ENCODE measurements at places on chromosomes 4 and X. TPM values are rescaled to one million over a fixed set of nuclear protein-coding genes. Genes with fewer than 3 reads are reported as not detected.

PAGE2 gene
- not detected for polyA plus RNA-seq

- no peak for DNase-seq
Measured at GRCh38 chr4:6918338-6918737, 8.7 kb downstream of the TBC1D14 start.

GRCh38 chrX:63349307-63349706, 1.8 kb downstream of the SPIN4 start:
- no peak for DNase-seq

BST1 gene
- 27.6 TPM for polyA plus RNA-seq

PPP2R2C gene
- not detected for polyA plus RNA-seq

DNA sequence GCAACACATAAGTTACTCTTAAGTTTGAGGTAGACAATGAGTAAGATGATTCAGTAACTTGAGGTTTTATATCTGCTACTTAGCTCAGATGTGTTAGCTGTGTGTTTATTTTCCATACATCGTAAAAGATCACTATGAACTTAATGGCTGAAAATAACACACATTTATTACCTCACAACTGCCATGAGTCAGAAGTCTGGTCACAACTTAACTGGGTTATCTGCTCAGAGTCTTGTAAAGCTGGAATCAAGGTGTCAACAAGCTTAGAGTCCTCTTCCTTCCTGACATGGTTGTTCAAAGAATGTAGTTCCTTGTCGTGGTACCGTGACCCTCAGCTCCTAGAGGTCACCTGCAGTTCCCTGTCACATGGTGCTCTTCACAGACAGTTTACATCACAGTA, 204.9 kb upstream of the MAGEB2 start:
- no peak for DNase-seq

DNA sequence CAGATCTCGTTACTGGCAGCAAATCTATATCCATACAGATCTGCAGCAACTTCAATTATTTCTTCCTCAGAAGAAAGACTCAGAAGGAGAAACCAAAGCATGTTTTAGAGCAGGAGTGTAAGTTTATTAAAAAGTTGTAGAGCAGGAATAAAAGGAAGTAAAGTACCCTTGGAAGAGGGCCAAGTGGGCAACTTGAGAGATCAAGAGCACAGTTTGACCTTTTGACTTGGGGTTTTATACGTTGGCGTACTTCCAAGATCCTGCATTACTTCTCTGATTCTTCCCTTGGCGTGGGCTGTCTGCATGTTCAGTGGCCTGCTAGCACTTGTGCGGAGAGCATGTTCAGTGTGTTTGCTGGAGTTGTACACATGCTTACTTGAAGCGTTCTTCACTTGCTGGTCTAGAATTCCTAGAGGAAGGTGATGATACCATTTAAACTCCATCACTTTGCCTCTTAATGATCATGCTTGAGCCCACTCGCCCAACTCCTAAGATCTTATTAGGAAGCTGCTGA, 1114.7 kb upstream of the PABPC4L start:
- DNase-seq: no peak

DNA sequence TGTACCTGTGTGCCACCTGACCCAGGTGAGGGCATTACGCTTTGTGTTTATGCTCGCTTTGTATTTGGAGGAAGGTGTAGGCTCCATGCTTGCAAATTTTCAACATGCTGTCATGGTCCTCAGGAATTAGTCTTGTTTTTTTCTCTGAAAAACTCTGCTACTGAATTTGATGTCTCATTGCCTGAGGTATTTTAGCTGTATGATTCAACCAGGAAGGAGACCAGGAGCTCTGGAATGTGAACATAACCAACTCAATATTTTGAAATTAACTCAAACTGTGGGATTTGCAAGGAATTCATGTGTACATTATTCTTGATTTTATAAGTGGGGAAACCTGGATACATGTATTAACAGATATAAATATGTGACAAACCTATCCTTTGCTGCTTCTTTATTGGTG, 134.1 kb downstream of the SLC4A4 start:
- DNase-seq: peak; percentile 65

GEMIN8 gene
- polyA plus RNA-seq: 19.7 TPM

DNA sequence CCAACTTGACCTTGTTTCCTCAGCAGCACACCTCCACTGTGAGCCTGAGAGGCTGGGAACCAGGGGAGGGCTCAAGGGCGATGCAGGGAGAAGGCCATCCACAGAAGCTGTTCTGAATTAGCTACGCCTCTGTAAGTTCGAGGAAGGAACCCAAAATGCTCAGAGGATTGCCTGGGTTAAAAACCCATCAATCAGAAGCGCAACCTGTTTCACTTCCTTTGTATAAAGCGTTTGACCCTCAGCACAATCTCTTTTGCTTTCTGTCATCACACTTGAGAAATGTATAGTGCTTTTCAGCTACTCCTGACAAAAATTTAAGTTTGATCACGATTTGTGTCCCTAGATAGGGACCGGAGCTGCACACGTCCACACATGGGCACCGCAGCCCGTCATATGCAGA, 48.0 kb upstream of the MAP3K15 start:
- no peak for DNase-seq

RBM46 gene
- polyA plus RNA-seq: not detected

DNA sequence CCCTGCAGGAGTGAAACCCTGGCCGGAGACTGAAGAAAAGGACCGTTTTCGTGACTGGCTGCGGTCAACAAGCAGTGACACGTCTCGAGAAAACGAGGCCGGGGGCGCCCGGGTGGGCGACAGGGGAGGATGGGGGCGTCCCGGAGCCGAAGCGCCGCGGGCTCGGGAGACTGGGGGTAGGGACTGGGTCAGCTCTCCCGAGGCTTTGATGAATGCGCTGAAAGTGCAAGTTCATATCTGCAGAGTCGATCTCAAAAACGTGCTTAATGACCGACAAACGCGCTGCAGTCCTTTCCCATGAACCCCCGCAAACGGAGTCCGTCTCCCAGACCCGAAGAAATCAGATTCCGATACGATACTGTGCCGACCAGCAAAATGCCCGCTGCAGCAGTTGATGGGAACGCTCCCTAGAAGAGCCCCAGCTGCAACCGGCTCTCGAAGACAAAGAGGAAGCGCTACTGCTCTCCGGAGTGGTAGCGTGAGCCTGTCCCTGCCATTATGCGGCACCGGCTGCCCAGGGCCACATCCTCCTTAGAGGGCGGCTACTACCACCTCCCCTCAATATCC, 806 bp upstream of the CD99L2 start:
- DNase-seq: no peak

DNA sequence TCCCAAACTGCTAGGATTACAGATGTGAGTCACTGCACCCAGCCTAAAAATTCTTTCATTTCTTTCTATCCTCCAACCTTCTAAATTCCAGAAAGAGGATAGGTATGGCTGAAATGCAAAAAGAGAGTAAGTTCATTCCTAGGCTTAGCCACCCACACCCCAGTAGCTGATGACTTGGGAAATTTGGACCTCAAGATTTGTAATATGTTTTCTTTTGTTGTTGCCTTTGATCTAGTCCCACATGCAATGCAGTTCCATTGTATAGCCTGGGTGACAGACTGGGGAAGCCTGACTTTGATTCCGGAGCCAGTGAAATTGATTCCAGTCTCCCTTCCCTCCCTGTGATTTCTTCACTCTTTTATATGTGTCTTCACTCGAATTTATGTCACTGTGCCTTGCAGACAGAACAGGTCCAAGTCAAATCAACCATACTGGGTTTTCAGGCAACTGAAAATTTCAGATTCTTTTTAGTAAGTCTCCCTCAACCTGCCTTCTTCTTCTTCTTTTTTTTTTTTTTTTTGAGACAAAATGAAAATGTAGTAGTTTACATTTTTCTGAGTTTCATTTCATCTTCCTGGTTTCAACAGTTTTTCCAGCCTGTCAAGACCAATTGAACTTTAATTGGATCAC, 176.2 kb upstream of the RBPJ start:
- no peak for DNase-seq

GRCh38 chr4:2938906-2939305, 24.3 kb downstream of the NOP14 start:
- no peak for DNase-seq

MCF2 gene
- polyA plus RNA-seq: 0.05 TPM

TMEM150C gene
- 0.11 TPM for polyA plus RNA-seq

SH2D1A gene
- polyA plus RNA-seq: not detected

GRCh38 chrX:133953078-133953477, 32.3 kb downstream of the GPC3 start:
- DNase-seq: no peak

- no peak for DNase-seq
Measured at GRCh38 chr4:145535202-145535601, 53.5 kb downstream of the SMAD1 start.

DNA sequence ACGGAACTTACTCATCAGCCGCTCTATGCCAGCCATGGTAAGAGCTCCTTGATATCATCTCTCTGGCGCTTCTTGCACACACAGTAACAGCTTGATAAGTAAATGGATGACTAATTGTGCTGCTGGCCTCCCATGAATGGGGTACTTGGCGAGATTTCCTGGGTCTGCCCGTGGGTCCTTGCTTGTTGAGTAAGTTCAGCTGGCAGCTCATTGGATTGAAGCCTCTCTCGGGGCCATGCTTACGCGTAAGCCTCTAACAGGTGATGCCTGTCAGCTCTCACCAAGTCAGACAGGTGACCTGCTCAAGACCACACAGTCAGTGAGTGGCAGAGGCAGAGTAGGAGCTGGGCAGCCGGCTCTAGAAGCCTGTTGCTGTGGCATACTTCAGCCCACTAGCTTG, 7.7 kb downstream of the NSG1 start:
- peak; percentile 11 for DNase-seq

GRCh38 chrX:104745152-104745551, 179.2 kb downstream of the IL1RAPL2 start:
- DNase-seq: no peak

SLC6A14 gene
- polyA plus RNA-seq: not detected

DNA sequence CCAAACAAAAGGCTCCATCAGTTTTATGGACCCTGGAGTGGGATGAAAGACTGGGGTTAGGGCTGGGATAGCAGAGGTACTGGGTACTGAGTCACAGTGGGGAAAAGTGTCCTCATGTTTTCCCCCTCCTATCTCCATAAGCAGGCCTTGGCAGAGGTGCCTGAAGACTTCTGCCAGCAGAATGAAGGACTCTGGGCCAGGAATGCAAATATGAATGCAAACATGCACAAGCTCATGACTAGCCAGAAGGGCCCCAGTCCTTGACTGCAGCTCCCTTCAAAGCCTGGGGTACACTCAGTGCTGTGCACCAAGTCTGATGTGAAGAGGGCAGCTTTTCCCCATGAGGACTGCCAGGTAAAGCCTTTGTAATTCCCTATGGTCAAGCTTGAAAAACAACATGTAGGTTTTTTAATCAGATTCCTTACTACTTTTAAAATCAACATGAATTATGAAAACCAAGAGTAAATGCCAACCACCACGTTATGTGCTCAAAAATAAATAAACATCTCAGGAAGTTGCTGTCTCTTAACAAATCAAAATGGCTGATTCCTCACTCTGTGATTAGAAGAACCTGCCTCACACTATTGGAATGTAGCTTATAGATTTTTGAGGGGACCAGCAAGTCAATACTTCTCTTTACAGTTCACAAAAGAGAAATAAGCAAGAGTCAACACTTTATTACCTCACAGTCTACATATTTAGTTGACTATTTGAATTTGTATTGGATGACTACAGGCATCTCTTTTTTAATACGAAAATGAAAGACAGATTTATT, 1512.0 kb downstream of the ARAP2 start:
- DNase-seq: no peak

POU4F2 gene
- not detected for polyA plus RNA-seq

GRCh38 chr4:154329268-154329868, 162.2 kb downstream of the DCHS2 start:
- DNase-seq: no peak

GRCh38 chr4:22385611-22386011, 130.3 kb downstream of the ADGRA3 start:
- no peak for DNase-seq

FRG2 gene
- polyA plus RNA-seq: not detected

TRMT44 gene
- 7.0 TPM for polyA plus RNA-seq

DNA sequence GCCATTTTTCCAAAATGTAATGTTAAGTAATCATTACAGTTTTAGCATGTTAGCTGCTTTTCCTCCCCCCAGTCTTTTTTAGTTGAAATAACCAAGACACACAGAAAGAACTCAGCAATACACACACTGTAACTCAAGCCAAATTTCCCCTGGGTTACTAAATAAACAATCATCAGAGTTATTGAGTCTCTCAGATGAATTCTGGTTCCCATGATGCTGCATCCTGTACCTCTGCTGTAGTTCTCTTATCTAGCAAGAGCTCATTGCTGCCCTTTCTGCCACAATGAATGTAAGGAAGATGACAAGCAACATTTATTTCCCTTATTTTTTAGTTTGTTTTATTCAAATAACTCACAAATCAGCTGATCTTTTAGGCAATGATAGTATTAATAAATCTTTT, 185.1 kb downstream of the ARHGAP6 start:
- DNase-seq: no peak

GAGE1 gene
- polyA plus RNA-seq: not detected

PLP2 gene
- 79.6 TPM for polyA plus RNA-seq

- DNase-seq: no peak
Measured at GRCh38 chrX:139078342-139078741, 366.8 kb upstream of the FGF13 start.

CDX4 gene
- not detected for polyA plus RNA-seq

DNA sequence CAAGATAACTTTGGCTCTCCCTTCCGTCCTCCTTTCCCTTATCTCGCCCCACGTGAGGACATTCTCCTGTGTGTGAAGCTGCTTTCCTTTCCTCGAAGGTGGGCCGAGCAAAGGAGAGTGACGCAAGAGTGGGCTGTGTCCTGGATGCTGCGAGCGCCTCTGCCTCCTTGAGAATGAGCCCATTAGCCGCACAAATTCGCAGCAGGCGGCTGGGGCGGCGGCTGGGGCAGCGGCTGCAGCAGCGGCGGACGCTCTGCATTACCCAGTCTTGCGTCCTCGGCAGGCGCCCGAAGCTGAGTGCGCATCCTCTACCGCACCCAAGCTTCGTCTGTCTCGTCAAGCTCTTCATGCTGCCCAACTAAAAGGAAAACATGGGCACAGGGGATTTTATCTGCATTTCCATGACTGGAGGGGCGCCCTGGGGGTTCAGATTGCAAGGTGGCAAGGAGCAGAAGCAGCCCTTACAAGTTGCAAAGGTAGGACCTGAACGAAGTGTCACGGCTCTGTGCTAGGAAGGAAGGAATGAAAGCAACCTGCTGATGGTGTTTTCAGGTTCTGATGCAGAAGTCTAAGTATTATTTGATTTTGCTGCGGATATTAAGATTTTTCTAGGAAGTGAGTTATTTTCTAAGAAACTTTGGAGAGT, at the start of gene SYNPO2:
Gene SYNPO2 (plus strand): TSS at position 189 of the 646 bp plus-strand sequence. CDS start 183 bp downstream, at position 372.
- DNase-seq: peak; percentile 54

TCEAL6 gene
- not detected for polyA plus RNA-seq

RXFP1 gene
- polyA plus RNA-seq: not detected

TDO2 gene
- 0.55 TPM for polyA plus RNA-seq

GRCh38 chr4:143025081-143025704, 159.5 kb upstream of the USP38 start:
- no peak for DNase-seq

- no peak for DNase-seq
Measured at GRCh38 chr4:30837131-30837539, 117.0 kb downstream of the PCDH7 start.

All from AG04450 (cell line).